Activated effector memory CD4-positive, alpha-beta T cell treated with Interleukin-2 at 50 U/mL for 16 hours (primary cell): ENCODE measurements at places on chromosomes 3 and 15.

DNA sequence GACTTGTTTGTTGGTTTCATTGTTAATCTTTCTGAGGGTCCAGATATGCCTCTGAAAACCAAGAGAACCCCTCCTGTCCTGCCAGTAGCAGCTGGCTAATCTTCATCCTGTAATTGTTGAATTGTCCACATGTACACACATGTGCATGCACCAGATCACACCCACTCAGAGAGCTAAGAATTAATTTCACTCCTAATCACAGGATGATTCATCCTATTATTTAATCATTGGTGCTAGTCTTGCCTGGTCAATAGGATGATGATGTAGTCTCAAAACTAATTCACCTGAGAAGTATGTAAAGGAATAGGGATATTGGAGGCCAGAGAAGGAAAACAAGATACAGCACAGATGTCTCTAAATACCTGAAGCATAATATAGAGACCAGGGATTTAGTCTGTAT, 7.8 kb upstream of the AHSG start:
- no peak for DNase-seq

DNA sequence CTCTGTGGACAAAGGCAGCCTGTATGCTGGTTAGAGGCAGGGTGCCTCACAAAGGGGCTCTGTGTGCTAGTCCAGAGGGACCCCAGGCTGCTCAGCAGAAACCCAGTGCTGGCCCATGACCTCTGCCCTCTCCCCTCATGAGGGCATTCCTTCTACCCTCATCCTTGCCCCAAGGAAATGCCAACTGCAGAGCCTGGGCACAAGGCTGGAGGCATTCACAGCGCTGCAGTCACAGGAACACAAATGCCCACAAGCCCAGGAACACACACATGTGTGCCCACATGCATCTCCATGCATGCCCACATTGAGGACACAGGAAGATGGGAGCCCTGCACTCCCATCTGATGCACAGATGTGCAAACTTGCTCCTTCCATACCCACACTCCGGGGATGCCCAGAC, 3.8 kb downstream of the INKA1 start:
- DNase-seq: no peak

DNA sequence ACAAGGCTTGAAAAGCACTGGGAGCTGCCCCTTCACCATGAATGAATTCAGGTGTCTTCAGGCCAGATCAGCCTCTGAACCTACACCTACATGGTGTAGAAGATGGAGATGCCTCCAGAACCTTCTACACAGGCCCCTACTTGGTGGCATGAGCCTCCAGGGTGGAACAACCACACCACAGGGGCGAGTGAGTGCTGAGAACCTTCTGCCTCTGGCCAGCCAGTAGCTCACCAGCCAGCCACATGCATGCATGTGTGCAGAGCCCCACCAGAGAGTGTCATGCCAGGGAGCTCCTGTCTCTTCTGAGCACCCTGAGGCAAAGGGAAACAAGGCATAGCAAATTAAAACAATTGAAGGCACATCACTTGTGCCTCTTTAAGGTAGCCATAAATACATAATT, 161.8 kb upstream of the TOPAZ1 start:
- DNase-seq: no peak

DNA sequence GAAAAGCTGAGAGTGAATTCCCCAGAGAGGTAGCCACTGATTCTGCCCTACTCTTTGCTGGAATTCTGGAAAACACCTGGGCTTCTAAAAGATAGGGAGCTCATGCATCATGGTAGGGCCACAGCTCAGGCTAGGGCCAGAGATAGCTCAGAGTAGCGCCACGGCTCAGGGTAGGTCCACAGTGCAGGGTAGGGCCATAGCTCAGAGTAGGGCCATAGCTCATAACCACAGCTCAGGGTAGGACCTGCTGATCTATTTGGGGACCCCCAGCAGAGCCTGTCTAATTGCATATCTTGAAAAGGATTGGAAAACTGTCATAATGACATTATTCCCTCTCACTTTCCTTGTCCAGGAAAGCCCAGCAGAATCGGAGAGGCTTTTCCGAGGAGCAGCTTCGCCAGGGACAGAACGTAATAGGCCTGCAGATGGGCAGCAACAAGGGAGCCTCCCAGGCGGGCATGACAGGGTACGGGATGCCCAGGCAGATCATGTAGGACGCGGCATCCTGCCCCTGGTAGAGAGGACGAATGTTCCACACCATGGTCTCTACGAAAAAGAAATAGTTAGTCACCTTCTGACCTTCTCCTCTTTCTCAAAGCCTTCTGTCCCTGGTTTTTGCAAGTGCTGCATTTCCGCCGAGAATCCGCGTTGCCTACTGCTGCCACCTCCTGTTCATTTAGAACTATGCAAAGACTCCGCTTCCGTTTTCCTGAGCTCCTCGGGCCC, 14.5 kb downstream of the TAGLN3 start:
- peak; percentile 36 for DNase-seq

- DNase-seq: no peak
Observed at GRCh38 chr3:164864454-164864853, 213.8 kb downstream of the SI start.

GRCh38 chr3:124834723-124835718, 52.1 kb downstream of the ITGB5 start:
- peak; percentile 26 for DNase-seq

DNA sequence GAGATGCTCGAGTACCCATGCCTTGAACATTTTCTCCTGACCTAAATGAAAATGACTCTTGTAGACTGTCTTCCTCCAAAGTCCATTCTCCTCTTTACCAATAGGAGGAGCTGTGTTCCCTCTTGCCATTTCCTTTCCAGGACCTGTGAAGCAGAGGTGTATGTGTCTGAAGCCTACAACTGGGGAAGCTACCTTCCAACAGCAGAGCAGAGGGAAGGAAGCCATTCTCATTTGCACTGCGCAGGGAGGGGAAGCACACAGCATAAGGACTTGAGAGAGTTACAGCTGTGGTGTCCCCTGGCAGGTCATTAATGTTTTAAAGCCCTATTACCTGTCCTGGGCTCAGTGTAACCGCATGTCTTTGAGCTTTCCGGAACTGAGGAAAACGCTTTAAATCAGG, 38.7 kb downstream of the HSPBAP1 start:
- DNase-seq: no peak

DNA sequence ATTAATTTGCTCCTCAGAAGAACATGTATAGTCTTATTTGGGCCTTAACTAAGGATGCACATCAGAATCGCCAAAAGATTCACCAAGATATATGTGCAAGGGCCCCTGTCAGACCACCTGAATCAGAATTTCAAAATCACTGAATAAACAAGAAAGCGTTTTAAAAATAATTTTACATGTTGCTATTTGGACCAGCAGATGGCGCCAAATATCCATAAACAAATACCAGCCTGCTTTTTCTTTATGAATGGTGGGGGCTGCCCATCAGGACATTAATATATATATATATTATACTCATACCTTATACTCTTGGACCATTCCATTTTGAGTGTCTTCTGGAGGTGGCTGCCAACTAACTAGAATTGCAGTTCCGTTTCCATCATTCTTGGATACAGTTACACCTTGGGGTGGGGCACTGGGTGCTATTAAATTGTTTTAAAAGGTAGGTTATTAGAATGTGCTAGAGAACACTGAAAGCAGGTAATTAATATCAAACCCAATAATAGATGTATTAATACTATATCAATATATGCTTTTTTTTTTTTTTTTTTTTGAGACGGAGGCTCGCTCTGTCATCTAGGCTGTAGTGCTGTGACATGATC, 1108.3 kb downstream of the ROBO1 start:
- no peak for DNase-seq

GRCh38 chr15:65970937-65971740, 101.8 kb downstream of the RAB11A start:
- DNase-seq: no peak

GRCh38 chr3:84925571-84925970, 33.2 kb upstream of the CADM2 start:
- DNase-seq: no peak

DNA sequence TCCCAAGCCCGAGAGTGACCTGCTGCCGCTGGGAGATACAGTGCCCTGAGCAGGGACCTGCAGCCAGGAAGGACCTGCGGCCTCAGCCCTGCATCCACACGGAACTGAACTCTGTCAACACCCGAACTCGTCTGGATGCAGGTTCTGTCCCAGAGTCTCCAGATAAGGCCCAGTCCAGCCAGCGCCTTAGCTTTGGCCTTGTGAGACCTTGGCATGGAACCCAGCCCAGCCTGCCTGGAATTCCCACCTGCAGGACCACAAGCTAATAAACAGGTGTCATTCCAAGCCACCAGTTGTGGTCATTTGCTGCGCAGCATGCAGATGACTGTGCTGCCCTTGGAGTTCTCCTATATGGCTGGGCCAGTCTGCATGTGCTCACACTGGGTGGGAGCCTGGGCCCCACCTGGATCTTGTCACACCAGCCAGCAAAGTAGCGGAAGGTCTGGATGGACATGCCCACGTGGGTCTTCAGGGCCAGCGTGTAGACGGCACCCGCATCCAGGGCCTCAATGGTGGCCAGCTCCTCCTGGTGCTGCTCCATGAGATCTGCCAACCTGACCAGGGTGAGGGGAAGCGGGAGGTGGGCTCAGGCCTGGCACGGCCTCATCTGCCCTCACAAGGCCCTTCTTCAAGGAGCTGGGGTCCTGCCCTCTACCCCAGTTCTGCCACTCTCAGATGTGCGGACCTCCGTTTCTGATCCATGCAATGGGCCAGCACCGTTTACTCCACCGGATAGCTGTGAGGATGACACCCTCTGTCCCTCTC, 47.2 kb upstream of the SLC41A3 start:
- no peak for DNase-seq

GRCh38 chr3:156608601-156609514, 53.9 kb upstream of the SSR3 start:
- no peak for DNase-seq

- no peak for DNase-seq
Observed at GRCh38 chr3:37071921-37072320, 78.6 kb downstream of the MLH1 start.

DNA sequence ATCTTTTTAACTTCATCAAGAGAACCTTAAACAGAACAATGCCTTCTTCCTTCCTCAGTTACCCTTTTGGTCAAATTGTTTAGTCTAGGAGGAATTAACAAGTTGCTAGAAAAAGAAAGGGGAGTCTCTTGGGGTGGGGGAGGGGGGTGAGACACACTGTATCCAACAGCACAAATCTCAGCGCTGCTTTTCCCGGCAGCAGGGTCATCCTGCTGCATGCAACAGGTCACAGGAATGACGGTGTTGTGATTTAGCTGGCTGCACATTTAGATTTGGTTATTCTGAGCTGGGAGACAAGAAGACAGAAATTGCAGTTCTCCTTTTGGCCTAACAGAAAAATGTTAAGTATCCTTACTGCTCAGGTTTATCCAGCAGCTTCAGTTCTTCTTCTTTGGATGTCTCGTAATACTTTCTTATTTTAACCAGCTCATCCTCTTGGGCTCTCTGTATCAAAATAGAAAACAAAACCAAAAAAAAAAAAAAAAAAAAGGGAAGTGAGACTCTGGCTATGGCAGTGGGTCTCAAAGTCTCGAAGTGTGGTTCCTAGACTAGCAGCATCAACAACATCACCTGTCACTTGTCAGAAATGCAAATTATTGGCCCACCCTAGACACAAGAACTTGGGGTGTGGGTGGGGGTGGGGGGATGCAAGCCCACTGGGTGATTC, 190.5 kb downstream of the GREM1 start:
- DNase-seq: no peak

DNA sequence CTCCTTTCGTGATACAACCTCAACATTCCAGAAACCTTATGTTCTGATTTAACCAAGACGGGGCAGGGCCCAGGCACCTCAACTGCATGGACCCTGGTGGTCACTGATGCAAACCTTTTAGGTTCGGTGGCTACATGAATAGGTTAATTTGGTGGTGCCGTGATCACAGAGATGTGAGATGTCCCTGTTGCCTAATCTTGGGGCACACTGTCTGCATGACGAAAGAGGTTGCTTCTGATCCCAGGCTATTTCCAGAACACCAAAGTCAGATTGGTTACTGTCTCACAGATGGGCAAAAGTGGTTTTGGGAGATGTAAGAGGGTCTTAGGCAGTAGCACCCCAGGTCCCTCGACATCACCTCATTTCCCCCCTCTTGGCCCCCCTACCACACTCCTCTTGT, 4.0 kb upstream of the CCR1 start:
- DNase-seq: no peak

GRCh38 chr3:127408684-127409420, 121.0 kb upstream of the PRR20G start:
- no peak for DNase-seq

- DNase-seq: no peak
Observed at GRCh38 chr15:39743611-39744010, 39.0 kb downstream of the FSIP1 start.

DNA sequence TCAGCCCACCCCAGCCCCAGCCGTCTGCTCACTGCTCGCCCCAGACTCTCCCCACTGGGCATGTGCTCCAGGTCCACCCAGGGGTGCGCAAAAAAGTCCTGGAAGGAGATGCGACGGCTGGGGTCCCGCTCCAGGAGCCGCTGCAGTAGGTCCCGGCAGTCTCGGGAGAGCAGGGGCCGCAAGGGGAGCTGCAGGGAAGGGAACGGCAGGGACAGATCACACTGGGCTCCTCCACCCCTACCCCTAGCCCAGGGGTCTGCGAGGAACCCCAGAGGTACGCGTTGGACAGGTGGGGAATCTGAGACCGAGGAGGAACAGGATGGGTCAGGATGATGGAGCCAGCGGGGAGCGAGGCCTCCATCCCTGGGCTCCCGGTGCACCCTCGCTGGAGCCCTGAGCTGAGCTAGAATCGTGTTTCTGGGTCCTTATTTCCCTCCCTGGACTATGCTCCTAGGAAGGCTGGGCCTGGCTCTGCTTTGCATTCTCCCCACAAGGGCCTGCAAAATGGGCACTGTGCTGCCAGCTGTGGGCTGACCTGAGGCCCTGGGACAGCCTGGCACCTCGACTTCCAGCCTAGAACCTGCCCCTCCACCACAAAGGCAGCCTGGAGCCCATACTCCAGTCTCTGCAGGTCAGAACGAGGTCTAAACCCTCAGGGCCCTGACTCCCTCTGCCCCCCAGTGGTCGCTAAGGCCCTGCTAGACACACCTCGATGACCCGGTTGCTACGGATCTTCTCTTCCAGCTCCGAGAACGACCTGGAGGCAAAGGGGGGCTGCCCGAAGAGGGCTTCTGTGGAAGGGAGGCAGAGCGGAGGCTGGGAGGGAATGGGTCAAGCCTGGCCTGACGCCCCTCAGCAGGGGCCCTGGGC, 3.2 kb downstream of the ULK3 start:
- DNase-seq: no peak
